ENCODE measurements at places on chromosomes 3 and 15.
A peak's percentile ranks its signal among the peaks of the same experiment; 100 is the strongest.

DNA sequence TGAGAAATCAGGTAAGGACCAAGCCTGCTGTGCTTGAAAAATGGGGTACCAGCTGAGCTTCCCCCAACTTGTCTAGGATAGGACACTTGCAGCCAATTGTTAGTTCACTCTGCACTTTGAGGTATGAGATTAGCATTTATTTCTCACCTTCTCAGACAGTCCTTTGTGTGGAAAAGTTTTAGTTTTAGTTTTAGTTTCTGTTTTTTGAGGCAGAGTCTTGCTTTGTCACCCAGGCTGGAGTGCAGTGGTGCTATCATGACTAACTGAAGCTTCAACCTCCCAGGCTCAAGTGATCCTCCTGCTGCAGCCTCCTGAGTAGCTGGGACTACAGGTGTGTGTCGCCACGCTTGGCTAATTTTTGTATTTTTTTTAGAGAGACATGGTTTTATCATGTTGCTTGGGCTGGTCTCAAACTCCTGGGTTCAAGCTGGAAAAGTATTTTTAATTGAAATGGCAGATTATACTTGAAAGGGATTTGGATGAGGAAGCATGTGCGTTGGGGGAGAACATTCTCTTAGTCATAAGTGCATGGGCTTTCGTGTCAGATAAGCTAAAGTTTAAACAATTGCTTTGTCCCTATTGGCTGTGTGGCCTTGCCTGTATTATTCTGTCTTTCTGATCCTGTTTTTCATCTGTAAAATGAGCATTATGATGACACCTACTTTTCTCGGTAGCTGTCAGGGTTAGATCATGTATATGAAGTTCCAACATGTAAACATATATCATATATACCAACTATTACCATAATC is 25.2 kb upstream of the CCK start:
- DNase-seq = no peak

- DNase-seq = no peak
Measured at GRCh38 chr3:178063461-178063860, 472.8 kb upstream of the KCNMB2 start.

DNA sequence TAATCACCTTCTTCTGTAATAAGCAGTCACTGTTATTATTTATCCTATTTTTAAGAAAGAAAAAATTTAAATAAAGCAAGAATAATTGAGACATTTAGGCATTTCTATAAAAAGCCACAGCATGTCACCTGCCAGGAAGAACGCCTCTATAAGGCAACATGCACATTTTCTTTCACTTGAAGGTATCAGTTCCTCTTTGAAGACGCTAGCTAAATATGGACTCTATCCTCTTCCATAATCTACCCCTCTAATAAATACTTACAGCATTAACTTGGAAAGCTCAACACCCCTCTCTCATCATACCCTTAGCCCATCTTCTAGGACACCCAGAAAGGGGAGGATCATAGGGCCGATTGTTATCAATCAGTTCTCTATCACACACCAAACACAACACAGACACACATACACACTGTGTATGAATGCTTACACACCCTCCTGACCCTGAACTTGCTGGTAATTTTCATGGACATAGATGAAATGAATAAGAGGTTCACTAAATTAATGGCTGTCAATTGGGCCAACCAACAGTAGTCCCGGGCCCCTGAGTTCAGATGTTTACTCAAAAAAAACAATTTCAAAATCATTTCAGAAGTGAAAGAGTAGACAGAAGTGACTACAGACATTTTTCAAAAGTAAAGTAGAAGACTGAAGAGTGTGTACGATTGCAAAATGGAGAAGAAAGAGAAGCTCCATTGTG is 102.5 kb downstream of the ZMAT3 start:
- no peak for DNase-seq

- no peak for DNase-seq
Measured at GRCh38 chr3:179172546-179172945, 24.4 kb downstream of the PIK3CA start.

GRCh38 chr3:25036633-25037032 is 391.4 kb upstream of the RARB start:
- DNase-seq = no peak

DNA sequence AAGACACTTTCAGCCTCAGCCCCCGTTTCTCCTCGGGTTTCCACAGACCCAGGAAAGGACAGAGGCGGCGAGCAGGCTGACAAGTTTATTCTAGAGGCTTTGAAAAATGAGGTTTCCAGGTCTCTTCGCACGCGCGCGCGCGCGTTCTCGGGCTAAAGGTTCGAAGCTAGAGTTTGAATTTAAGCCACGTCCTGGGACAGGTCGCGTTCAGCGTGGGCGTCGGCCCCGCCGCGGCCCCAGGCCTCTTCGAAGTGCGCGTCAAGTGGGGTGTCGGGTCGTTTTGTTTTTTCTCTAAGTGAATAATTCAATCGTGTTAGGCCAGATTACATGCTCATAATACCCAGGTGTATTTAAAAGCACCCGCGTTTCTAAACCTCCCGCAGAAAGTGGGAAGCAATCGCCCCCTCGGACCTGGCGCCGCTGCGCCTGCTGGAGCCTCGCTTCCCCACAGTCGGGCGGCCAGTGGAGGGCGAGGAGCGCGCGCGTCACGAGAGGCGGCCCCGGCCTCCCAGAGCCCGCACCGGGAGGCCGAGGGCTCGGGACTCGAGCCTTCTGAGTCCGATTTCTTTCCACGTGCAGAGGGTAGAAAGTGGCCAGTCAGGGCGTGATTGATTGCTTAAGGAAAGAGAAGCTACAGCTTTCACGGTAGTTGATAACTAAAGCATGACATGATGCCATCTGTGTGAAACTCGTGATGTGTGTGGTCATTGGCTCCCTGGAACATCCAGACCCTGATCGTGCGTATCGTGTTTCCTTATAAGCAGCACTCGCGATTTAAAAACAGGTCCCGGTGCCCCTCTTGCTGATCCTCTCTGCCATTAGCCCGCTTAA is 15.8 kb upstream of the SOX2 start:
- DNase-seq = no peak

- no peak for DNase-seq
Measured at GRCh38 chr15:58715266-58715917, 34.1 kb downstream of the ADAM10 start.

GRCh38 chr3:127115691-127116351 is 77.1 kb upstream of the PRR23E start:
- DNase-seq = no peak

GRCh38 chr3:107916171-107916570 is 174.7 kb downstream of the CD47 start:
- no peak for DNase-seq

GRCh38 chr3:189776149-189776824 is 145.1 kb downstream of the TP63 start:
- no peak for DNase-seq

- no peak for DNase-seq
Measured at GRCh38 chr15:78394026-78394425, 44.0 kb upstream of the IREB2 start.

- no peak for DNase-seq
Measured at GRCh38 chr3:99601515-99601914, 36.9 kb upstream of the COL8A1 start.

DNA sequence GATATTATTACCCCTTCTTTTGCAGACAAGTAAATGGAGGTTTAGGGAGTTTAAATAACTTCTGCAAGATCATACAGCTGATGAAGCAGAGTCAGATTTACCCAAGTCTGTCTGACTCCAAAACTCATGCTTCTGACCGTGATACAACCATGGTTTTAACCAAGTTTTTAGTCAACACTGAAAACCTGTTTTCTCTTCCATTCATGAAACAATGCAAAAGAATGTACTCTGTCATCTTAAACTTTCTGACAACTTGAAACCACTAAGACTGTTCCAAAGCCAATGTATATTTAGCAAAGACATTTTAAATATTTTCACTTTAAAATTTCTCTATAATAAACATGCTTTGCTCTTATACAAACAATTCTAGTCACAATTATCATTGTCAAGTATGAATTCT is 77.0 kb upstream of the RBMS3 start:
- DNase-seq = no peak

- no peak for DNase-seq
Measured at GRCh38 chr15:30923429-30923828, 19.7 kb downstream of the FAN1 start.

DNA sequence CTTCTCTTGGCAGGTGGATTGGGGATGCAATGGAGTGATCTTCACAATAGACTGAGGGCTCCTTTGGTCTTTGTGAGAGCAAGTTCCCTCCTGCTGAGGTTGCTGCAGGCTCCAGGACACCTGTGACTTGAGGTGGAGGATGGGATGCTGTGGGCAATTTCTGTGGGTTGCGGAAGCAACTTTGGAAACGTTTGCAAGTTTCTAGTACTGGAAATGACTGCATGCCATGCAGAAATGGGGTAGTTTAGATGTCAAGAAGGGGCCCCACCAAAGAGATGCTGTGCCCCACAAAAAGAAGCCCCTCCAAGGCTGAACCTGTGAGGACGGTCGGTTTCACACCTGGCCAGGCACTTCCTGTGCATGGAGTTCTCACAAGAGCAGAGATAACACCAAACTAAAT is 80.4 kb upstream of the XCR1 start:
- no peak for DNase-seq

DNA sequence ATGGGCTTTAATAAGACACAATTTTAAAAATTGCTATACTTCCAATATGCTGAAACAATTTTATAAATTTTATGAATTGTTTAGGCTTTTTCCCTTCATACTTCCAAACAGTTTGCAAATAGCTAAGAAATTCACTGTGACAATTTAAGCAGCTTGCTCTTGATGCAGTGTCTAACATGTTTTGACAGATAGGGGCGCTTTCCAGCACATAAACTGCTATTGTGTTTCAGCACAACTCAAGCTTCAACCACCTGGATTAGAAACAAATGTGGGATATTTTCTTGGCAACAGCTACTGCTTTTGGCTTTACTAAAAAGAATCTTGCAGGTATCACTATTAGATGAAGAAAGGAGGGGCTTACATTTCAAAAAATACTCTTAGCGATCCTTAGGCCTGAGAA is 565.8 kb upstream of the DPPA4 start:
- DNase-seq = no peak

- peak; percentile 22 for DNase-seq
Measured at GRCh38 chr15:32843219-32843815, 125.5 kb downstream of the GREM1 start.

DNA sequence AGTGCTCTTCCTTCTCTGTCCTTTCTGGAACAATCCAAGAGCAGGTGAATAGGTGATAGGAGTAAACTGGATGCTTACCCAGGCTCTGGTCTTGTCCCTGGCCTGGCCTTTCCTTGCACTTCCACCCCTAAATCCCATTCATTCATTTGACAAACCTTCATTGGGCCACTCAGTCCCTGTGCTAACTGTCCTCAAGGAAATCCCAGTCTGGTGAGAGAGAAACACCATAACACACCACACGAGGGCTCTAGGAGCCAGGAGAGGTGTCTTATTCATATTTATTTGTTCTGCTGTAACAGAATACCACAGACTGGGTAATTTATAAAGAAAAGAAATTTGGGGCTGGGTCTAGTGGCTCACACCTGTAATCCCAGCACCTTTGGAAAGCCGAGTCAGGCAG is 22.8 kb downstream of the EFCC1 start:
- no peak for DNase-seq

- DNase-seq = no peak
Measured at GRCh38 chr3:128310286-128311058, 156.2 kb downstream of the DNAJB8 start.

- peak; percentile 44 for DNase-seq
Measured at GRCh38 chr3:25783661-25784512, 644 bp upstream of the NGLY1 start.

DNA sequence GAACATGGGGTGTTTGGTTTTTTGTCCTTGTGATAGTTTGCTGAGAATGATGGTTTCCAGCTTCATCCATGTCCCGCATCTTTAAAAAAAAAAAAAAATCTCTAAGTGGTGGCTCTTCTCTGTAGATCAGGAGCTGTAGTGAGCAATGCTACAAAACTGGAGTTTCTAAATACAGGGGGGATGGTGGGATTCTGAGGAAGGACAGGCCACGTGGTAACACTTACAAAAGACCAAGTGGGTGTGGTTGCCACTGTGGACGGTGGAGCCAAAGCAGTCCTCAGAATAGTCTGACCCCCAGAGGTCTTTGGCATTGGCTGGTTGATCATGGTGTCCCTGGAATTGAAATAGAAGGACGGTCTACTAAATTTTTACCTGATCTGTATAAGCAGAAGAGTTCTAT is 7.7 kb downstream of the CCRL2 start:
- no peak for DNase-seq

- DNase-seq = no peak
Measured at GRCh38 chr15:84914351-84914750, 29.9 kb downstream of the SLC28A1 start.

DNA sequence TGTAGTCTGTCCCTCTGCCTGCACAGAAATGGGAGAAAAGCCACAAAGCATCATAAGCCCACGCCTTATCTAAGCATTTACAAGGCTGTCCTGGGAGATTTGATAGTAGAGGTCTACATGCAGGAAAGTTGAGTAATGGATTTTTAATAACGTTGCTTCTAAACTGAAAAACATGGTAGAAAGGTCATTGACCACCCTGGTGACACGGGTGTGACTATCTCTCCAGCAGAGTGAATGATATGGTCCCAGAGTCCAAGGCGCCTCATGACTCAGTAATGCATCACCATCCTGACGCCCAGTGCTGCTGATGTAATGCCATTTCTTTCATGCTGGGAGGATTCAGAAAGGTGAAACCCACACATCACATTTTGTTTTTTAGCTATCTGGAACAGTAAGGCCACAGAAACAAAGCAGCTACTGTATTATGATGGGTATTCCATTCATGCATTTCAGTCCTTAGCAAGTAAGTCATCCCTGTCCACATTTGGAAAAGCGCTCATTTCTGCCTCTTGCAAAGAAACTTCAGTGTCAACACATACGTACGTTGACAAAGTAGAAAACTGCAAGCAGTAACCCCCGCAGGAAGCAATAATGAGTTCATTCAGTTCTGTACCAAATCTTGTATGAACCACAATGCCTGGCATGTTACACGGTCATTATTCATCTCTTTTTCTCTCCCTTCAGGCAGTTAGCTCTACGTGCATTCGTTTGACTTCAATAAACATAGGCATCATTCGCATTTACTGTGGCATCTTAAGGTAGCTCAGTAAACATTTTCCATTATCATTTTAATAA is 483.5 kb downstream of the GABRG3 start:
- DNase-seq = no peak

DNA sequence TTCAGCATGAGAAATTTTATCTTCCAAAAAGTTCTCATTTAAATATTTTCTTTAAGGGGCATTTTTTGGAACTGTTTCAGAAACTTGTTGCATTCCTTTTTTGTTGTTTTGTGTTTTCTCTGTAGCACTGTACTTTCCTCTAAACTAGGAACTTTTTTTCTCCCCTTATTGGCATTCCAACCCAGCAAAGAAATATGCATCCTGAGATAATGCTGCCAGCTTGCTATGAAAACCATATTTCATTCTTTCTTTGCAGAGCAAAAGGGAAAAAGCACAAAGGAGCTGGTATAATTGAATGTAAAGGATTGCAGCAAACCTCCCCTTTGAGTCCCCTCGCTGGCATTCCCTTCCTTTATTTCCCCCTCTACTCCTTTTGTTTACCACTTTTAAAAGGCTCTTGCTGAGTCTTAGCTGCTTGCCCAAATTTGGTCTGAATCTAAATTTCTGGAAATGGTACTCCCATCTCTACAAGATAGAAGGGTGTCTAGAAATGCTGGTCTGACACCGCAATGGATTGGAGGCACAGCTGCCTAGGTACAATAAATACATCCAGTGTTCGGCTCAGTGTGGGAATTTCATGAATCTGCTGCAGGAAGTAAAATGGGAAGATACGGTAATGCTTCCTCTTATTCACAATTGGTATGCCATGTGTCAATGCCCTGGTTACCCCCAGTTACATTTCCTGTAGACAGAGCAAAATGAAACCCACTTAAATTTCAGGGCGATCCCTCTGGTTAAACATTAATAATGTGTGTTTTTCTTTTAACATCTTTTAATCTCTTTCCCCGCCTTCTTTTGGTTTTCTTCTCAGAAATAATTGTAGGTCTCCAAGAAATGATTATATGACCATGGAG is 156.6 kb downstream of the MEIS2 start:
- no peak for DNase-seq

Data from CD14-positive monocyte (primary cell).